Activated T-cell treated with anti-CD3 and anti-CD28 coated beads for 48 hours (primary cell): ENCODE measurements at places on chromosomes 6 and 20.

DNA sequence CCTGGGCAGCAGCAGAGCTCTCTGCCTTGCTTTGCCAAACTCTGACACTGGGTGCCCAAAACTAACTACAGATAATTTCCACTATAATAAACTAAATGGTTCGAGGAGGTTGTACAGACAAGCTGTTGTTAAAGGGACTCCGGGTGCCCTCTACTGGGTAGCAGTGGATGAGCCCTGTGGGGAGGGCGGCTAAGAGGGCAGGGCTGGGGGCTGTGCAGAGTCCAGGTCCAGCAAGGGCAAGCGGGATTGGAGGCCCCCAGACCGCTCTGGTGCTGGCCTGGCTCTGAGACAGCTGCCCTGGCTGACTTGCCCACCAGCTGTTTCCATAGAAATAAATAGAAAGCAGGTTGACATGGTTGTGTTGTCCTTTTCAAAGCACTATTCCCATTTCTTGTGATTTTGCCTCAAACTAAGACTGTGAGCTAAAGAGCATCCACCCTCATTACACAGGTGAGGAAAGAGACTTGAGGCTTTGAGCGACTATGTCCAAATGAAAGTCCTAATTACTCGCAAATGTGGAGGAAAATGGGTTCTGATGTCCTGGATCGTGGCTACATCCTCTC is 167.6 kb upstream of the CST7 start:
- DNase-seq = no peak

- no peak for DNase-seq
Measured at GRCh38 chr6:21873562-21873961, 280.0 kb downstream of the SOX4 start.

DNA sequence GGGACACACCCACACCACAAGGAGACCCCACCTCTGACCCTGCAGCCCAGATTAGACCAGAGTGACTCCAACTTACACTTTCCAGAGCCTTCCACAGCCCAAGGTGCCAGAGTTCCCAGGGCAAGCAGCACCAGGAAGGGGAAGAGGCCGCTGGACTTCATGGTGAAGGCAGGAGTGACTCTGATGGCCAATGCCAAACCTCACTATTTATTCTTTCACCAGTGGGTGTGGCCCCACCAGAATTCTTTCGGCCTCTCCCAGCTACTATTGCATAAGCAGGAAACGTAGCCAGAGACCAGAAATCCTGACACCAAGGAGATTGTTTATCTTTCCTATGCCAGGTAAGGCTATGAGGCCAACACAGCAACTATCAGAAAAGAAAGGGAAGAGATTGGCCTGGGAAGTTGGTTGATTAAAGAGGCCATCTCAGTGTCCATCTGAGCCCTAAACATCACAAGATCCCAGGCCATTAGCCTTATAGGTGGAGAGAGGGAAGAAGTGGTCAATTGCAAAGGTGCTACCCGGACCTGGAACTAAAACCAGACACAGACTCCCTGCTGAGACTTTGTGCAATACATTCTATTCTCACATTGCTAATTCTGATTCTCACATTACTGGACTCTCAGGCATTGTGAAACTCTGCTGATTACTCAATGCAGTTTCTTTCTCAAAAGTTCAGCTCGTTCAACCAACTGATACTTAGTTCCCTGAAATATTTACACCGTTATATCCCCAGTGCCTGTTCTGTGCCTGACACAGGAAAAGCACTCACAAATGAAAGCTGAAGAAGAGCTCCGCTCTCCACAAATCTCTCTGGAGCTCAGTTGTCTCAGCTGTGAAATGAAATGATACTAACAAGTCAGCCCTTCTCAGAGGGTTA is at the start of gene SLPI:
Gene SLPI, minus strand, starts transcription at position 182 of the 880 bp plus-strand sequence. Its CDS starts 21 bp downstream, at position 161.
- DNase-seq = no peak

- DNase-seq = no peak
Measured at GRCh38 chr6:82492134-82492533, 128.5 kb downstream of the TPBG start.

GRCh38 chr6:25755483-25755882 is 941 bp downstream of the SLC17A4 start:
- no peak for DNase-seq

DNA sequence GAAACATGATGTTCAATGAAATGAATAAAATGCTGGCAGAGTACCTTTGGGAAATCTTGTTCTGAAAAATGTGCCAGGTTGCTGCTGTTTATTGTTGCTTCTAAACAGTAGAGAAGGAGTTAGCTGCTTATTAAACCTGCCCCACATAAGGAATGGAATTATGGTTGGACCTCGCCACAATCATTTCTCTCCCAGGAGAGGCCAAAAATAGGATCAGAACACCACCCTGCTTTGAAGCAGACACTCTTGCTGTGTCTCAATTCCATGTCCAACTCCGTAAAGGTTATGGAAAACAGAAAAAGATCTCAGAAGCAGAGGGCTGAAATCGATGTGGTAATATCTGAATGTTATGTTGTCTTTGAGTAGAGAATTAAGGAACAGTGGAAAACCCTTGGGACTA is 27.9 kb downstream of the AFG1L start:
- DNase-seq = no peak

DNA sequence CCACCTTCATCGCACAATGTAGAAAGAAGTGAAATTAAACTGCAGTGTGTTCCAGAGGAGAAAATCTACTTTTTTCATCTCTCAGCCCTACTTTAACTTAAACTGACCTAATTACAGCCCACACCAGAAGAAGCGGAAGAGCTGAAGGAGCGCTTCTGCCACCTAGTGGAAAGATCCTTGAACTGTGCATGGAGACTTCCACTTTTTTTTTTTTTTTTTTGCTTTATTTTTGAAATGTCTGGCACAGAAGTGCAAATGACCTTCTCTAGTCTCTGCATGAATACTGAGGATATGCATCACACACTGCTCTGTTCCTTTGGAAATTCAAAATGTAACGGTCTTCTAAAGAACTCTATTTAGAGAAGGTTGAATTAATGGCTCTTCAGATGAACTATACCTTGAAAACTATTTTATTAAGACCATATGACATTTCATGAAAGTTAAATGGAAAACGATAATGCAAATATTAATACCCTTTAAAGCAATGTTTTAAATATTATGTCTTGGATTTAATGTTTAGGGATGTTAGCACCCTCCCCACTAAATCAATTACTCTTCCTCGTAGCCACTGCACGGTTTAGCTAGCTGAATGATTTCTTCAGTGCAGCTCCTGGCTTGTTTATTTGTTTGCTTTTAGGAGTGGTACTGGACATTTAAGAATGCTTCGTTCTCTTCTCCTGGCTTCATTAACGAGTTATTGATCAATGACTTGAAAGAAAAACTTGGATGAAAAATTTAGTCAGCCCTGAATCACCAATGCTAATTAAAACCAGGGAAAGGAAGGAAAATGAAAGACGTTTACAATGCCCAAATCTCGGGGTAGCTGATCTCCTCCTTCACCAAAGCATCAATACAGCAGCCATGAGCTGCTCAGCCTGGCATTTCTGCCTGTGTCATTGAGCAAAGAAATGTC is 569.6 kb upstream of the GJE1 start:
- peak; percentile 8 for DNase-seq

DNA sequence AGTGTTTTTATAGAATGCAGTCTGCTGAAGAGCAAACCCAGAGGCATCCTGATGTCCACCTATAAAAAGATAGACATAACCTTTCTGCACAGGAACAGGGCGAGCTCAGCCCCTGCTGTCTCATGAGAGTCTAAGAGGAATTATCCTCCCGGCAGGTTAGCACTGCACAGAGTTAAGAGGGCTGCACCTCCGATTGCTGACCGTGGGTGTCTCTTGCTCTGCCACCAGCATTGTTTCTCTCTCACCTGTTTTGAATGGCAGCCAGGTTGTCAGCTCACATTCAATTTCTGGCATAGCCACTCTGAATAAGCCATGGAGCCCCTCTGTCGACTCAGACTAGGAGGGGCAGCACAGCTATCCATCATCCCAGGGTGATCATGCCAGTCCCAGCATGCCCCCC is 211.2 kb downstream of the PHACTR1 start:
- DNase-seq = no peak

- DNase-seq = no peak
Measured at GRCh38 chr6:90158936-90159335, 137.7 kb downstream of the BACH2 start.

DNA sequence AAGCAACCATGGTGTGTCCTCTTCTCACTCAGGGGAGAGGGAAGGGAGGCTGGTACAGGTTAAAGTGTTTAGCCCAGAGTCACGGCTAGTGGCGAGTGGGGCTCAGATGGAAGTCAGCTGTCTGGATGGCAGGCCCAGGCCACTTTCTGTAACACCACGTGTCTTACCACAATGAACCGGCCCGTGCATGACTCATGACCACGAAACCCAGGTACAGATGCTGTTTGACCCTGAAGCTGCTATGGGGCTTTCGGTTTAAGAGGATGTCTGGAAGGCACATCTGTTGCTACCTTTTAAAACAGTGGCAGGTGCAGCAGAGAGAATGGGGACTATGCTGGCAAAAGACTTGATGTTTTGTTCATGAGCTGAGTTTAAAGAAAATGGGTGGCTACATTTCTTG is 36.5 kb upstream of the MPC1 start:
- peak; percentile 54 for DNase-seq

- DNase-seq = no peak
Measured at GRCh38 chr6:109243863-109244825, 138.1 kb downstream of the CD164 start.

- DNase-seq = no peak
Measured at GRCh38 chr6:2615251-2615650, 135.5 kb downstream of the MYLK4 start.

DNA sequence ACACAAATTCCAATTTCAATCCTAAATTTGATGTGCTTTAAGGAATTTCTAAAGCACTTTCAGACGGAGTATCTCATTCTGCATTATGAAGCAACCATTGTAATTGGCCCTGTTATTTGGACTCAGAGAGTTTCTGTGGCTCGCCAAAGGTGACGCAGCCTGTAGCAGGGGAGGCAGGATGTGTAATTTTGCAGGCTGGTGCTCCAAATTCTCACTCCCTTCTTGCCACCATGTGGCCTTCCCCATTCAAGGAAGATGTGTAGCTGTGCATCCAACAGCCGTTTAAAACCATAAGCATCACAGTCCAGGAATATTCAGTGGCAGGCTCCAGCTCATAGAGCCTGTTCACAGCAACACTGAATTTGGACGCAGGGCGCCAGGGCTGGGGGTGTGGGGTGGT is 45.8 kb downstream of the AGPAT4 start:
- no peak for DNase-seq

DNA sequence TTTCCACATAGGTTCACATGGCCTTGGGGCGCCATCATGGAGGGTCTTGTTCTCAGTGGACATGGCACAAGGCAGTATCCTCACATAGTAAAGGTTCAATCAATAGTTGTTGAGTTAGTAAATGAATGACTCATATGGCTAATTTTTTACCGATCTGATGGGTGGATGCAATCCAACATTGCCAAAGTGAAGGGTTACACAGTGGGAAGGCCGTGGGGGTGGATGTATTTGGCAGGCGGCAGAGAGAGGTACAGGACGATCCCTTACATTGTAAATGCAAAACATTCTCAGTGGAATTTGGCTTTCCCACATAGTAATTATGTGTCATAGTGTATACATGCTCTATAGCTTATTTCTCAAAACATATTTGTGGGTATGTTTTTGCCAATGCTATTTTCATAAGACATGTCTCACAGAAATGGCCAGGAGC is 21.0 kb upstream of the PDE7B start:
- no peak for DNase-seq

GRCh38 chr20:45011108-45011526 is 44.8 kb downstream of the STK4 start:
- no peak for DNase-seq

GRCh38 chr6:41504466-41505121 is 41.6 kb upstream of the FOXP4 start:
- DNase-seq = no peak

- no peak for DNase-seq
Measured at GRCh38 chr20:1125277-1125676, 6.9 kb downstream of the PSMF1 start.

DNA sequence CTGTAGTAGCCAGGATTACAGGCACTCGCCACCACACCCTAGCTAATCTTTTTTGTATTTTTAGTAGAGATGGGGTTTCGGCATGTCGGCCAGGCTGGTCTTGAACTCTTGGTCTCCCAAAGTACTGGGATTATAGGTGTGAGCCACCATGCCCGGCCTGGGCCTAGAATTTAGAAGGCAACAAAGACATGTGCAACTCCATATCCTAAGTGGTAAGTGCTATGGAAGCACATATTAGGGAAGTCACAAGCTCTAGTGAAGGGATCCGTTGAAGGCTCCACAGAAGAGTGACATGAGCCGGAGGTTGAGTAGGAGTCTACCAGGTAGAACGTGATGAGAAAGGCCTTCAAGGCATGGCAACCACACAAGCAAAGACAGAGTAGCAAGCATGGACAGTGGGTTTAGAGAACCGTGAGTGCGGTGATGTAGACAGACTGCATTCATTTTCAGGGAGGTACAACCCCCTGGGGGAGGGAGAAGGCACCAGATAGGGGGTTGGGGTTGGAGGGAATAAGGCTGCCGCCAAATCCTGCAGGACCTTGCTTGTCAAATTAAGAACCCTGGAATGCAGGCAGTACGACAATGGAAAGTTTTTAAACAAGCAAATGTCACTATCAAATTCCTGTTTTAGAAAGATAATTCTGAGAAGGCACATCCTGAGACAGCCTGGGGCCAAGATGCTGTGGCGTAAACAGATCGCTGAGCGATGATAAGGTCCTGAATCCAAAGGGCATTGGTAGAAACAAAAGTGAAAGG is 50.2 kb downstream of the ARHGAP18 start:
- no peak for DNase-seq

- no peak for DNase-seq
Measured at GRCh38 chr6:130964289-130964688, 98.8 kb downstream of the EPB41L2 start.

GRCh38 chr6:125656287-125656870 is 93.1 kb upstream of the HEY2 start:
- no peak for DNase-seq

GRCh38 chr20:53611449-53611894 is 17.8 kb upstream of the ZNF217 start:
- DNase-seq = no peak

- DNase-seq = no peak
Measured at GRCh38 chr6:93902517-93902916, 483.2 kb upstream of the EPHA7 start.

DNA sequence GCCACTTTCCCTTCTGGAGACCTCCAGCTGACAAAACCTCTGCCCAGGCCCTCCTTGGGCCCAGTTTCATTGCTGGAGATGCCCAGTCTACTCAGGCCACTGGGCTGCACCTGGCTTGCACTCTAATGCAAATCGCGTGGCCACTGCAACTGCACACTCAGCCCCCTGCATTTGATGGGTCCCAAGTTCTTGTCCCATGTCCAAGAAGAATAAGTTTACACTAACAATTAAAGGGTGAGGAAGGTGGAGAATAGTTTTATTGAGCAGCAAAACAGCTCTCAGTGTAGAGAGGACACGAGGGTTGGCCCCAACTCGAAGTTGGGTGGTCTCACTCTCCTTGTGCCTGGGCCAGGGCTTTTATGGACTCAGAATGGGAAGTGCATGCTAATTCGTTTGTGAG is 31.9 kb upstream of the THEMIS start:
- no peak for DNase-seq

DNA sequence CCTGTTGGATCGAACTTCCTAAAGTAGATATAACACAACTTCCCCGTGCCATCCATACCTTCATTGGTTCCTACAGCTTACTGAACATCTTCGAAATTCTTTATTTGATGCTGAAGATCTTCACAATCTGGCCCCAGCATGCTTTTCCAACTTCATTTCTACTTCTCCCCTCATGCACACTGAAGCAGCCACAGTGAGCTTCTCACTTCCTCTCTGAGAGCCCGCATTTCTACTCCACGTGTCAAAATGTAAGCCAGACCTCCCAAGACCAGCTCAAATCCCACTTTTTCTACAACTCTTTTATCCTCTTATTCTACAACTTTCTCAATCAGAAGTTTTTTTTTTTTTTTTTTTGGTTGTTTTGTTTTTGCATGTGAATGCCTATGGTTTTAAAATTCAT is 254.7 kb downstream of the GMPR start:
- DNase-seq = no peak
